OCI-LY7 (cell line): ENCODE measurements at places on chromosomes 12 and 14.
A peak's percentile ranks its signal among the peaks of the same experiment; 100 is the strongest.

DNA sequence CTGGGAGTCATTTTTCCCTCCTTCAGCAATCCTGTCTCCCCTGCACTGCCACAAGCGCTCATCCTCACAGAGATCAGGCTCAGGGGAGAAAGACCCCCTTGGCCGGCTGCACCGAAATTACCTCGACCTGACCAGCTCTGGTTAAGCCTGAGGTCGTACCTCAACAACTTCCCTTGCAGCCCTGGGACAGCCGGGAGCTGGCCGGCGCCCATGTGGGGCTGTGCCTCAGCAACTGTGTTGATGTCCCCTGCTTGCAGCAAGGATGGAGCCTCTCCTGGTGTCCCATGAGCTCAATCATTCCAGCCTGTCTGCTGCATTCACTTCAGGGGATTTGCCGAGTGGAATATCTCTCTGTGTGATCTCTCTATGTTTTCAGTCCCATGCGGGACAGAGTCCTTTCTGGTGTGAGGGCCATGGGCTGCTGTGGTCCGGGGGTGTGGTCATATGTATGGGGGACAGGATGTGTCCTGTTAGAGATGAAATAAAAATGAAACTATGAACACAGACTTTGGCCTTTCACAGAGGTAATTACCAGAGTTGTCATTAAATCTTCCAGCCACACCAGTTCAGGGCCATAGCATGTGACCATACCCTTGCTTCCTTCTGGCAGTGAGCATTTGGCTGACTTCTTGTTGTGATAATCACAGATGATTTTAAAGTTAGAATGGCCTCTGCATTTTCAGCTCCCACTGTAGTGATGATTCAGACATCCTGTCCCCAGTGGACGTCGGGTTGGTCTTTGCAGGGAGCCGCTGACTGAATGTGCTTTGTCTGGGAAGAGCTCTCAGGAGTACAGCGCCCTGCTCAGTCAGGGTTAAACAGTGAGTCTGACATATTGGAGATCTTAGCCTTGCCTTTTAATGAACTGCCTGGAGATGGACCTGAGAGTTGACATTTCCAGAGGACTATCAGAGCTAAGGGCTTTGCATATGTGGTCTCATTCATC, 405.9 kb downstream of the AACS start:
- DNase-seq: no peak

DNA sequence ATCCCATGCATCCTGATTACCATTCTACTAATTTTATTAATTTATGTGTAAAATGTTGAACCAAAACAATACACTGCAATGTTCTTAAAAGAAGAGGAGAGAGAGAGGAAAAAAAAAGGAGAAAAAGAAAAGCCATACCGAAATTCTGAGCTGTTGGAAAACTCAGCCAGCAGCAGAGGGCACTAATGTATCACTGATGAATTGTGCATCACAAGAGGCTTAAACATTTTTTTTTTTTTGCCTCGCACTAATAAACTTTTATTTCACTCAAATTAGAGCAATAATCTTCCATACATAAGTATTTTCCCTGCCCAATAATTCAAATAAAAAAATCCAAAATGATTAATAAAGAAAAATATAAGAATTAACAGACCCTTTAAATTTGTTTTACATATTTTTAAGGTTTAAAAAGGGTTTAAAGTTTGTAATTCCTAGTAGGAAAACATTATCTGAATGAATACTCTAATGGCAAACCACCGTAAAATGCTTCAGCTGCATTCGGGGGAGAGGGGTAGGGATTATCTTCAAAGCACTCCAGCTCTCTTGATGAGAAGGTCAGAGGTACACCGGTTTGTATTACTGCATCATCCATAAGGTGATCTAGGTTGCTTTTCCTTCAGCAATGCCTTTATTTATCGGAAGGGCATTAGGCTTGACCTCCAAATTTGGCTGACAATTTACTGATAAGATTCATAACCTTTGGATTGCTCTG, 41.9 kb downstream of the ATP23 start:
- DNase-seq: peak; percentile 47

DNA sequence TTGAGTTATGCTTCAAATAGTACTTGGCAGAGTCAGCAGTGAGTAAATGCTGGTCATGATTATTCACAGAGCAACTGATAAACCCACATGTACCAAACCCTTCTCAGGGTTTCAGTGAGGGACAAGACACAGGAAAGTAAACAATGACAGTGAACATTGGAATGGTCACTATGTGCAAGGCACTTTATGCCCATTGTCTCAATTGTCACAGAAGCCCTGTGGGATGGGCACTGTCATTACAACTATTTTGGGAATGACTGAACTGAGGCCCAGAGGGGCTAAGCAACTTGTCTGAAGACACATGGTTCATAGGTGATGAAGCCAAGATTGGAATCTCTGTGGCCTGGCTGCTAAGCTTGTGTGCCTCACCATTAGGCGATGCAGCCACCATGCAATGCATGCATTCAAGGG, 238.5 kb downstream of the RBM19 start:
- no peak for DNase-seq

- DNase-seq: no peak
Observed at GRCh38 chr14:90093942-90094595, 32.3 kb downstream of the KCNK13 start.

- DNase-seq: no peak
Observed at GRCh38 chr12:54571193-54572188, 17.0 kb downstream of the PPP1R1A start.

DNA sequence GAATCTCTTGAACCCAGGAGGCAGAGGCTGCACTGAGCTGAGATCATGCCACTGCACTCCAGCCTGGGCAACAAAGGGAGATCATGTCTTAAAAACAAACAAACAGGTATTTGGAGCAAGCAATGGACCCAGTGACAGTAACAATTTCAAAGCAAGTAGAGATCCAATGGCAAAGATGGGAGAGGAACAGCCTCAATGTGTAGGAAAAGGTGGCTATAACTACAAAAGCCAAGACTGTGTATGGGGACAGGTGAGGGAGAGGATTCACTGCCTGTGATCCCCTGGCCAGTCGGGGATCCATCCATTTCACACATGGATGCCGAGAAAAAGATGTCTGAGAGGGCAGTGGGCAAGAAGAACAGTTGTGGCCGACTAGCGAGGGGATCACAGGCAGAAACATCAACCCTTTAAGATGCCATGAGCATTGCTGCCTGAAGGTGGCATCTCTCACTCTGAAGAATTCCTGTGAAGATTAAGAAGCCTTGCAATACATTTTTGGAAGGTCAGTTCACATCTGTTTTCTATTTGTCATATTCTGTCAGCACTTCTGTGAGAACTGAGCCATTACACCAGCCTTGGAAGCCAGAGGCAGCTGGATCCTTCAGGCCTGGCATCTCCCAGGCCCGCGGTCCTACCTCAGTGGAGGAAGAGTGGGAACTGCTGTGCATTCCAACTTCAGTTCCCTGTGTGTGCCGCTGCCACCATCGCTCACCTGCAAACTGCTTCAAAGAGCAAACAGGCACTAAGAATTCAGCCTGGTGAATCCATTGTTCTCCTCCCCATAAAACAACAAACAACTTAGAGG, 54.5 kb upstream of the FRS2 start:
- peak; percentile 48 for DNase-seq

GRCh38 chr14:102318781-102319276, 717 bp upstream of the ZNF839 start:
- DNase-seq: peak; percentile 55

GRCh38 chr14:89884761-89885160, 69.8 kb downstream of the EFCAB11 start:
- DNase-seq: peak; percentile 8

- DNase-seq: peak; percentile 52
Observed at GRCh38 chr12:104546575-104546974, 89.8 kb downstream of the CHST11 start.

- no peak for DNase-seq
Observed at GRCh38 chr14:35509846-35510245, 24.1 kb upstream of the INSM2 start.

DNA sequence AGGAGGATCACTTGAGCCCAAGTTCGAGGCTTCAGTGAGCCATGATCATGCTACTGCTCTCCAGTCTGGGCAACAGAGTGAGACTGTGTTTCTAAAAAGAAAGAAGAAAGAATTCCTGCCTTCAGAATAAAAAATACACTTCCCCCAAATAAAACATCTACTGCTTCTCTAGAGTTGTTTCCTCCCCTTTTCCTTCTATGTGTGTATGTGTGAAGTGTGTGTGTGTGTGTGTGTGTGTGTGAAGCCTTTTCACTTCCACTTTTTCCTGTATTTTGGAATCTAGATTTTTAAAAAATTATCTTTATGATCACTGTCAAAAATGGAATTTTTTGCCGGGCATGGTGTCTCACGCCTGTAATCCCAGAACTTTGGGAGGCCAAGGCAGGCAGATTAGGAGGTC, 12.6 kb upstream of the SNX6 start:
- DNase-seq: no peak

GRCh38 chr14:93533842-93534241, 103.1 kb downstream of the UNC79 start:
- DNase-seq: peak; percentile 4

GRCh38 chr12:49971141-49971540, 1.6 kb upstream of the AQP6 start:
- DNase-seq: no peak

GRCh38 chr12:112862636-112863290, 44.0 kb upstream of the OAS1 start:
- DNase-seq: no peak

DNA sequence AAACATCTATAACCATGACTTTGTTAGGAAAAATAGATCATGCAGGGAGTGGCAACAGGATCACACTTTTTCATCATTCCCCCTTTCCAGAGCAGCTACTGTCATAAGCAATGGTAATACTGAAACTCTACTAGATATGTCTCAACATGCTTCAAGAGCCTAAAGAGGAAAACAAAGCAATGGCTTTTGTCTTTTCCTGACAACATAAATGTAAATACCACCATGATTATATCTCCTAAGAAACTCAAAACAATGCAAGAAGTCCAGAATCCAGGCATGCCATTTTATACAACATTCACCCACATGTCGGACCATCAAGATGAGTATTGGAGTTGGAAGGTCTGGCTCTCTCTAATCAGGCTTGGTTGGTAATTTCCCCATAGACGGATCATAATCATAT, 78.7 kb downstream of the KIF21A start:
- no peak for DNase-seq

DNA sequence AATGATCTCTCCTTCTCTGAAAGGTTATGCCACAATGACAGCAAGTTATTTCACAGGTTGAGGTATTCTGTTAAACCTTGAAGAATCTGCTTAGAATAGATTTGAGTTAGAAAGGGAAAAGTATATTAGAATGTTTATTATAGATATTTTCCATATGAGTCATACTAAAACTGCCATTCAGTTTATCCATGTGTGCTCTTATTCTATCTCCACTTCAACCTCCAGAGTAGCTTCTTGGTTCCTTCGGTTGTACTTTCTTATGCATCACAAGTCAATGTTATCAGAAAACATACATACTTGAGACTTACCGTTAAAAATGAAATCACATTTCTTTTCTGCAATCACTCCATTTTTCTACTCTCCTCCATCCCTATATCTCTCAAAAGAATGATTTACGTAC, 197.7 kb downstream of the BCAT1 start:
- DNase-seq: no peak

GRCh38 chr14:67934087-67934486, 114.5 kb downstream of the RAD51B start:
- DNase-seq: peak; percentile 73

- DNase-seq: no peak
Observed at GRCh38 chr12:23634344-23634743, 315.1 kb downstream of the SOX5 start.

DNA sequence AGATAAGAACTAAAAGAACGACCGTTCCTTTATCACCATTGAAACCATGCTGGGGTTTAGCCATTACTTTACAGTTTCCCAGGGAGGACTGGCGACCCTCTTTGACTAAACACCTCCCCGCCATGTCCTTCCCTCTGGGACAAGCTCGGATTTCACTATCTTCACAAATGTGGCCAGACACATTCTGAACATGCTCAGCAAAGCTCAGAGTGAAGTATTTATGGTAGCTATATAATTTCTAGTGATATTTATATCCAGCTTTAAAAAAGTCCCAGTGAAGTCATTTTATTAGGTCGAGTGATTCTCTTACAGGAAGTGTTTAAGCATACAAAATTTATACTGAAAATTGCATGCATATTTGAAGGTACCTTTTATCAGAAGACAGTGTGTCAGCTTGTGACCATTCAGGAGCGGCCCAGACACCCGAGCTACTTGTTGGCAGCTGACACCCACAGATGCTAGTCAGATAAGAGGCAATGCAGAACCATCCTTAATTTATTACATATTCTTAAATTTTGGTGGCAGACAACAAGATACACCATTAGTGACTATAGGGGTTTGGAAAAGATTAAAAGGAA, 36.8 kb downstream of the NIN start:
- peak; percentile 54 for DNase-seq

DNA sequence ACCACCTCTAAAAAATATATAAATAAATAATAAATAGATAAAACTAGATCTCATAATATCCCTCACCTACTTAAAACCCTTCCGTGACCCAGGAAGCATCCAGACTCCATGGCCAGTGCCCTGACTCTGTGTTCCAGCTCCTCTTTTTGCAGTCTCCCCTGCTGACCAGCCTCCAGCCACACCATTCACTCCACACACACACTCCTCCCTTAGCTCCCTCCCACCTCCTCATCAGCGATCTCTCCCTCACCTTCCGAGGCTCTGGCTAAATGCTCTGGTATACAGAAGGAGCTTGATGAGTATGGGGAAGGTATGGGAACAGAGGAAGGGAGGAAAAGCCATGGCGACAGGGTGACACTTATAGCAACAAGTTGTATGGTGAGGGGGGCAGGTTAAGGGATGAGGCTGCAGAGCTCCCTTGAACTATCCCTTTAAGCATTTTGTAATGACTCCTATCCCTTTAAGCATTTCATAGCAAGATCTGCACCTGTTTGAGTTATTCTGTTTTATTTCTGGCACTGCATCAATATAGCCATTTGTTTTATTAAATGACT, 26.1 kb upstream of the EIF4B start:
- DNase-seq: no peak

DNA sequence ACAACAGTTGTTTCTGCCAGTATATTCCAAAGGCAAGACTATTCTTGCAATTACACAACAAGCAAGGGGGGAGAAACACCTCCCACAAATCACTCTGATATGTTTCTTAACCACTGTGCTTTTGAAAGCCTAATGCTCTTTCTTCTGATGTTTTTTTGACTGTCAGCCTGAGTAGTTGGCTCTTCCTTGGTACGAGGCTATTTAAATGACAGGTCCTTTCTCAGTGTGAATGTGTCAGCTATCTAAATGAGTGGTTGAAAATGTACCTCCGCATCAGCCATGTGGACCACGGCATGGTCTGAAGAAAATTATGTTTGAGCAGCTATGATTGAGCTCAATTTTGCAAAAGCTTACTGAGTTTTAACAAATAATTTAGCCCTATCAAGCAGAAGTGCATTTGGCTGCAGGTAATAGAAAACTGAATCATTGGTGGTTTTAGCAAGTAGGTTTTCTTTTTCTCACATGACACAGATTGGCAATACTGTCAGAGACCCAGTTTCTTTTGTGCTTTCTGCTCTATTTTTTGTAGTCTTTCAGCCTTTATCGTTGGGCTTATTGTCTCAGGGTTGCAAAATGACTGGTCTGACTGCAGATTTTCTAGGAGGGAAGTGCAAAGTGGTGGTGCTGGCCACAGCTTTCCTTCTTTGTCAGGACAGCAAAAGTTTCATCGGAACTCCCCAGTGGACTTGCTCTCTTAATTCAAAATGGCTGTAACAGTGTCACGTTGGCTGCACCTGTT, 162.8 kb downstream of the RGS6 start:
- no peak for DNase-seq
